Mesenteric fat pad (tissue), 1 donor: ENCODE measurements at places on chromosomes 3 and 15. TPM values are rescaled to one million over a fixed set of nuclear protein-coding genes. Genes with fewer than 3 reads are reported as not detected.

C3orf33 gene
- total RNA-seq = 2.7 TPM

ECE2 gene
- not detected for total RNA-seq

ABHD5 gene
- total RNA-seq = 215 TPM

UACA gene
- 55.9 TPM for total RNA-seq

DNA sequence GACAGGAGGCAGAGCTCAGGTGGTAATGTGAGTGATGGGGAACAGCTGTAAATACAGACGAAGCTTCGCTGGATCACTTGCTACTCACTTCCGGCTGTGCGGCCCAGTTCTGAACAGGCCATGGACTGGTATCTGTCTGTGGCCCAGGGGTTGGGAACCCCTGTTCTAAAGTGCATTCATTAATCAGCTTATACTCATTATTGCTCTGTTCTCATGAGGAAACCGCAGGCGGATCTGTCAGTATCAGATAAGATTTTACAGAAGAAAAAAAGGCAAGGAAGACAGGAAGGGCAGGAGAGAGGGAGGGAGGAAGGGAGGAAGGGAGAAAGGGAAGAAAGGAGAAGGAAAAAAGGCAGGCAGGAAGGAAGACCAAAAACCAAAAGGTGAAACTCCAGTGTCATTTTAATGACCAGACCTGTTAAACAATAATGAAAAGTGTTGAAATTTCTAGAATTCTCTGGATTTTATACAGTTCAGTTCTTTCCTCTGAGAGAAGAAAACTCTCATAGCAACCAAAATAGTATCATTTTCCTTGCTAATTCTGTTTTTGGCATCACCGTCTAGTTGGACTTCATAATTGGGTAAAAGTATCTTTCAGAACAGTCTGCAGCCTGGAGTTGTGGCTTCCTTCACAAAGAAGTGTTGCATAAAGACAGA is 128.0 kb upstream of the PROK2 start:
- no peak for DNase-seq

GRCh38 chr15:100998630-100999029 is 79.5 kb downstream of the LRRK1 start:
- DNase-seq = no peak

- no peak for DNase-seq
Observed at GRCh38 chr3:25888892-25889524, 99.1 kb downstream of the OXSM start.

DNA sequence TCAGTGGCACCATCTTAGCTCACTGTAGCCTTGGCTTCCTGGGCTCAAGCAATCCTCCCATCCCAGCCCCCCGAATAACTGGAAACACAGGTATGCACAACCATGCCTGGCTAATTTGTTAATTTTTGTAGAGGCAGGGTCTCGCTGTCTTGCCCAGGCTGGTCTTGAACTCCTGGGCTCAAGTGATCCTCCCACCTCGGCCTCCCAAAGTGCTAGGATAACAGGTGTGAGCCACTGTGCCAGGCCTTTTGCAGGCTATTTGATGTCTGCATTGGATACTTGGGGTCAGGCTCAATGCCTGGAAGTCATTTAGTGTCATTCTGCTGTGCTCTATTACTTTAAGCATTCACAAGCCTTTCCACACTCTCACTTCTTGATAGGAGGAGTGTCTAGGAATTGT is 17.6 kb downstream of the LIMD1 start:
- no peak for DNase-seq

DNA sequence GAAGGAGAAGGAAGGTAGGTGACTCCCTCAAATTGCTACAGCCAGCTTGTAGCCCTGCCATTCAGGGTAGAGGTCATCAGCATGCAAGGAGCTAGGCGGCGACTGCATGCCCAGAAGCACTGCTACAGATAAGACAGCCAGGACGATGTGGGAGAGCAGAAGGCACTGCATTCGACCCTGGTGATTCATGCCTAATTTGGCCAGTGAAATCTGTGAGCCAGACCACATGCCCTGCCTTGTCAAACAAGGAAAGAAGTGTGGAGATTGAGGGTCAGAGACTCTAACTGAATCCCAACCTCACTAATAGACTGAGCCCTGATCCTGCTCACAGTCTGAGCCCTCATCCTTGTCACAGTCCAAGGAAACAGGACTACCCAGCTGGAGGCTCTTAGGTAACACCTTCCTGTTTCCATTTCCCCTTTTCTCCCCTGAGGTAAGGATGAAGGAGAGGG is 86.6 kb downstream of the LINGO1 start:
- no peak for DNase-seq

DNA sequence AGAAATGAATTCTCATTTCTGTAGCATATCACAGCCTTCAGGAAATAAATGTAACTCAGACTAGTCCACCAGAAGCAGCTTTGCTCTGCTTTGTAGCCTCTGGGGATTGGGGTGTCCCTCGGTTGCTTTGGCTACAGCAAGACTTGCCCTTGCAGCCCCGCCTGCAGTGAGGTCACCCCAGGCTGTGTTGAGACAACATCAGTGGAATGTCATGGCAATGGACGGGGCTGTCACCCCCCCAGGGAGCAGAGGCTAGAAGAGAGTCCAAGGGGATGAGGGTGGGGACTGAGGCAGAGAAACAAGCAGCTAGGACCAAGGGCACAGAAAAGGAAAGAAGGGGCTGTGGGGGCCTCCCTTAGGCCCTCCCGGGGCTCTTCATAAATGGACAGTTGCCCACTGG is 854 bp downstream of the CLEC3B start:
- peak; percentile 92 for DNase-seq
